ENCODE measurements at places on chromosomes 12 and 14.
A peak's percentile ranks its signal among the peaks of the same experiment; 100 is the strongest.

- no peak for DNase-seq
Measured at GRCh38 chr14:34629344-34629656, 648 bp downstream of the SNX6 start.

- DNase-seq = no peak
Measured at GRCh38 chr14:70784886-70785285, 24.4 kb downstream of the MAP3K9 start.

GRCh38 chr14:23070262-23071129, 13.2 kb upstream of the CDH24 start:
- no peak for DNase-seq

- DNase-seq = no peak
Measured at GRCh38 chr14:103340480-103341212, 6.6 kb downstream of the EIF5 start.

- DNase-seq = no peak
Measured at GRCh38 chr14:42391146-42391834, 784.6 kb downstream of the LRFN5 start.

GRCh38 chr14:60589442-60589841, 59.8 kb downstream of the SIX1 start:
- DNase-seq = no peak

DNA sequence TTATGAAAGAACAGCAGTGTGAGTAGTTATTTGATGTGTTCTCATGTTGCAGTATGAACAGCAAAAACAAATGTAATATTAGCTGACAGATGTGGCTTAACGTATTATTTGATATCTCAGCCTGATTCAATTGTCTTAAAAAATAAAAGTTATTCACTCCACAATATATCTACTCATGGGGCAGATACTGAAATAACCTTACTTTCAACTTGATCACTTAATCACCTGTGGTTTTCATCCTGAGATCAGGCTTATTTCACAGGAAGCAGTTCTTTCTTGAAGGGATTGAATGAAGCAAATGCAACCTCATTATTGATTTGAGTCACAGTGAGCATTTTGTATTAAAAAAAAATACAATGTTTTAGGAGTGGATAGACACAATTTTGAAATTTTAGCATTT, 90.3 kb downstream of the AKAP6 start:
- no peak for DNase-seq

DNA sequence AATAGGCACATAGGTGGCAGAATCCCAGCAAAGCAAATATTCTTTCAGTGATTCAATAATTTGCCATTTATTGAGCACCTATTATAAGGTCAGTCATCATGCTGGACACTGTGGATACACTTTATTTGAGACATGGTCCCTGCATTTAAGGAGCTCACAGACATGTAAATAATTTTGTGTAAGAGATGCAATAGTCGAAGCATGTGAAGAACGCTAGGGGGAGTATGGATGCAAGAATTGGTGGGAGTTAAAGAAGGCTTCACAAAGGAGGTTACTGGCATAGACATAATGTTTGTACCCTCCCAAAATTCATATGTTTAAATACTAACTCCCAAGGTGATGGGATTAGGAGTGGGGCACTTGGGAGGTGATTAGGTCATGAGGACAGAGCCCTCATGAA, 260.6 kb upstream of the GARIN6 start:
- no peak for DNase-seq

DNA sequence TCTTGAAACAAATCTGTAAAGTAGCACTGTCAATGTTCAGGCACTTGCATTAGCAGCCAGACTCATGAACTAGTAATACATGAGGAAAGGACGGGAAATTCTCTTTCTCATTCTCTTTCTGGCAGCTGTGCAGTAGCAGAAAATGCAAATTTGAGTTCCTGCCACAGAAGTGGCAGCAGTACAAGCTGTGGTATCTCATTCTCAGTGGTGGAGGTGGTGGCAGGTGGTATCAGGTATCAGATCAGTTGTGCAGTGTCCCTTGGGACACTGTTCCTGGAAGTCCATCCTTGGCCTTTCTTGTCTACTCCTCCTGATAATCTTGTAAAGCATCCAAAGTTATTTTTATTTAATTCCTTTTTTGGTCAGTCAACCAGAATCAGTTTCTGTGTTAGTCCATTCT, 103.0 kb downstream of the C12orf42 start:
- DNase-seq = no peak

GRCh38 chr12:6038160-6038559, 86.3 kb downstream of the VWF start:
- DNase-seq = peak; percentile 46

DNA sequence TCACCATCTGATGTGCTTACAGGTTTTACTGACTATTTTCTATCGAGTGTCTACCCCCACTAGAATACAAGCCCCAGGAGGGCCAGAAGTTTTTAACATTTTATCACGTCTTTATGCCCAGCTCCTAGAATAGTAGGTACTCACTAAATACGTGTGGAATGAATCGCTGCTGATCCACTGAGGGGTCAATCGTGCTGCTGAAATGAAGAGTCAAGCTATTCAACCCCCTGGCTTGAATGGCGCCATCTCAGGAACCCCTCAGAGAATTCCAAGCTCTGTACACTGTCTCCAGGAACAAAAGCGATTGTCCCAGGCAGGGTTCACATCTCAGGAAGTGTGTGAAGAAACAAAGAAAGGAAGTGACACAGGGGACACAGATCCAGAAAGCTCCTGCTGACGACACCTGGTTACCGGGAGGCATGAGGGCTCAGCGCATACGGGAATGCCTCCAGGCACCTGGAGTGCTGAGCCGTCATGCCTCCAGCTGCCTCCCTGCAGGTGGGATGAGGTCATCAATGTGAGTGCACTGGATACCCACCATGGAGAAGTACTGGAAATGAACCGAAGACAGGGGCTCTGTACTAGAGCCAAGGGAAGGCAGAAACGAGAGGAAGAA, 45.6 kb downstream of the PITPNM2 start:
- no peak for DNase-seq

DNA sequence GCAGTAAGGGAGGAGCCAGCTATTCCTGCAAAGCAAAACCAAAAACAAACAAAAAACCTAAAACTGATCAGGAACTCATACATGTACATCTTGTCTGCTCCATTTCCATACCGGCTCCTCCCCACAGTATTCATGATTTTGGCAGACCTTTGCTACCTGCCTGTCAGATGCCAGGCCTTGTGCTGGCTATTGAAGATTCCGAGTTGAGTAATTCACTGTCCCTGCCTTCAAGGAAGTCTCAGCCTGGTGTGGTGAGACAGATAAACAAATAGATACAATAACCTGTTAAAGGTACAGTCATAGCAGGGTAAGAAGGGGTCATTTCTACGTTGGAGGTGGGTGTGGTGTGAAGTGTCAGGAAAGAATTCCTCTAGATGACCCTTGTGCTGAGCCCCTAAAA, 42.7 kb downstream of the SUSD6 start:
- DNase-seq = no peak

- no peak for DNase-seq
Measured at GRCh38 chr14:64296561-64296960, 2.4 kb upstream of the ESR2 start.

DNA sequence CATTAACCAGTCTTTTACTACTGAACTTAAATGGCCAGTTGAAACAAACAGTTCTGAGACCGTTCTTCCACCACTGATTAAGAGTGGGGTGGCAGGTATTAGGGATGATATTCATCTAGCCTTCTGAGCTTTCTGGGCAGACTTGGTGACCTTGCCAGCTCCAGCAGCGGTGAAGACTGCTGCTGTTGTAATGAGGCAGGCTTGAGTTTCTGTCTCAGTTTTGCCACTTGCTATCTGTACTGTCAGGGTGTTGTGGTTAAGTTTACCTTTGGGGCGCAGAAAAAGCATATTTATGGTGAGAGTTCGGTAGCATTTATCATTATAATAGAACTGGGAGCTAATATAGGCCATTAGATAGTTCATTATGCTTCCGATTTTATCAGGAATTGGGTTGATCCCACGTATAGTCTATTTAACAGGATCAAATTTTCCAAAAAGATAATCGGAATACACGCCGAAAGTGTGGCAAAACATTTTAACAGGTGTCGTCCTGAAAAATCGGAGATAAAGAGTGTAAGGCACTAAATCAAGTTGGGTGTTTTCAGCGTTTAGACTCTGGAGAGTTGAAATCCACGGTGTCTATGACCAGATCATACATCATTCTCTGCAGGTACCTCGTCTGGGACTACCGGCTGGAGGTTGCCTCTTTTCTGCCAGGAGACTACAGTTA, 688 bp upstream of the NECAP1 start:
- no peak for DNase-seq

DNA sequence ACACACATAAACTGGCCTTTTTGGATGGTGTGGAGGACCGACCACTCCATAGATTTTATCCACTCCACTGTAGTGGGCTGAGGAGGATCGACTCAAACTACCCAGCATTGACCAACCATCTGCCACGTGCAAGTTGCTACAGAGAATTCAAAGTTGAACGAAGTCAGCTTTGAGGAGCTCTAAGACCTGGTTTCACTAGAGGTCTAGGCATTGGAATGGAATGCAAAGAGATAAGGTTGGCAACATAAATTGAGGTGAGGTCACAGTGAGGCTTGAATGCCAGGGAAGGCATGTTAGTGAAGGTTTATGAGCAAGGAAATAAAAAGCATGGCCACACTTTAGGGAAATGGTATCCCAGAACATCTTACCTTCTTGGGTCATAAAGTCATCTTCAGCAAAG, 14.5 kb downstream of the VWF start:
- no peak for DNase-seq

- no peak for DNase-seq
Measured at GRCh38 chr14:50002926-50003212, 110.0 kb downstream of the ARF6 start.

DNA sequence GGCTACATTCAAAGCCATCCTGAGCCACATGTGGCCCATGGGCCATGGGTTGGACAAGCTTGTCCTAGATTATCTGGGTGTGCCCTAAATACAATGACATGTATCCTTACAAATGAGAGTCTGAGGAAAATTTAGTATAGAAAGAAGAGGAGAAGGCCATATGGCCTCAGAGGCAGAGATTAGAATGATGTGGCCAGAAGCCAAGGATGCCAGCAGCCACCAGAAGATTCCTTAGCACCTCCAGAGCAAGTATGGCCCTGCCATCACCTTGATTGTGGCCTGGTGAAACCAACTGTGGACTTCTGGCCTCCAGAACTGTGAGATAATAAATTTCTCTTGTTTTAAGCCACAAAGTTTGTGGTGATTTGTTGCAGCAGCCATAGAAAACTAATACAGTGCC, 436.9 kb downstream of the RGS6 start:
- DNase-seq = no peak

DNA sequence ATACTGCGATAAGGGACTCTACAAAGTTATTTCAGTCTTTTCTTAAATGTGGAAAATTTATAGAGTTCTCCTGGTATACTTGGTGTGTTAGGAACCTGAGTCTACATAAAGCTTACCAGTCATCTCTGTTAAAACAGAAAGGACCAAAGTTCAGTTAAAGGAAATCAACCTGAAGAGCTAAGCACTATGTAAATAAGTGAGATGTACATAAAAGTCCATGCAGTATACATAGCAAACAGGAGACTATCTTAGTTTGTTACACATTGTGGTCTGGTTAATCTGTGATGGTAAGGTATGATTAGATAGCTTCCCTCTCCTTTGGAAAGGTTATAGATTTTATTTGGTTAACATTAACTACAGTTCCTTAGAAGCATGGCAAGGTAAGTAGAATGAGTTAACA, 75.9 kb downstream of the ATP2B1 start:
- no peak for DNase-seq

GRCh38 chr12:80364056-80364455, 80.0 kb upstream of the PTPRQ start:
- DNase-seq = no peak

GRCh38 chr12:54082397-54082892, 28.8 kb downstream of the HOXC4 start:
- DNase-seq = no peak

- DNase-seq = no peak
Measured at GRCh38 chr12:3871356-3871755, 1.8 kb downstream of the PARP11 start.

GRCh38 chr14:44700694-44701093, 193.6 kb upstream of the FSCB start:
- peak; percentile 41 for DNase-seq

- no peak for DNase-seq
Measured at GRCh38 chr12:4745249-4745648, 25.0 kb downstream of the GALNT8 start.

DNA sequence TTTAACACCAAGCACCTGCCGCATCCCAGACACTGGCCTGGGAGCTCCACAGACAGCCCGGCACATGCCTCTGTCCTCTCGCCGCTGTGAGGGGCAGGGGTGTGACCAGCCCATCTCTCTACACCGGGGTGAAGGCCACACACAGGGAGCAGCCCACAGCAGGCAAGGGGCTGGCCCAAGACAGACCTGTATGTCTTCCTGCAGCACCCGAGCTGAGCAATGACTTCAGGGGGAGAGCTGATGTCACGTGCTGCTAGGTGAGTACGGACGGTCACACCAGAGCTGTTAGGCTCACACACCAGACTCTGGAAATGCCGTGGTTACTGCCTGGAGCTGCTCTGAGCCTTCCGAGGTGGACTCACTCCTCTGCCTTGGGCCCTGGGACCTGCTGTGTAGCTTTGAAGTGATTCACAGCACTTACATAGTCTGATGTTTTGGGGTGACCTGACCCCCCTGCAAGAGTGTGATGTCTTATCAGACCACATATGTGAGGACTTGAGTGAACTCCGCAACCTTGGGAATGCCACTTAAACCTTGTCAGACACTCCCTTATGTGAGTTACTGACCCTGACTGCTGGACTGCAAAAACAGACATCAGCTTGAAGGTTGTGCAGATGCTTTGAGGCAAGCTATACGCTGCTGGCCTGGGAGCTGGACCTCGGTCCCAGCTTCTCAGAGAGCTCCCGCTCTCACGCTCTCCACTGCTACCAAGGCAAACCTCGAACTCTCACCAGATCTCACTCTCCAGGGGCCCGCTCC, 1.8 kb downstream of the XRCC3 start:
- no peak for DNase-seq

- DNase-seq = no peak
Measured at GRCh38 chr12:77204083-77204482, 138.7 kb upstream of the E2F7 start.

DNA sequence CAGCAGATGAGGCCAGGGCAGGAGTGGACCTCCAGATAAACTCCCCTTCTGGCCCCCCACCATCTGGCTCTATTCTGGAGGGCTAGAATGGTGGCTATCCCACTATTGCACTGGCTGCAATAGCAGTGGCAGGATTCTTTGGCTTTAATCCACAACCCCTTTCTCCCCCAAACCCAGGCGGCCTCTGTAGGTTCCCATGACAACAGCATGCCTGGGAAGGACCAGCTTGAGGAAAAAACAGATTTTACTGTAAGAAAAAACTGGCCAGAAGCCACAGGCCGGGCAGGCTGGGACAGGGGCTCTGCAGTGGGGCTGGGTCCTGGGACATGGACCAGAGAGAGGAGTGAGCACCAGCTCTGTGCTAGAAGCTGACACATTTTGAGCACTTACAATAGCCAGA, 13.6 kb upstream of the ACVR1B start:
- no peak for DNase-seq
